ENCODE measurements at places on chromosomes 1 and 21.
A peak's percentile ranks its signal among the peaks of the same experiment; 100 is the strongest.

DNA sequence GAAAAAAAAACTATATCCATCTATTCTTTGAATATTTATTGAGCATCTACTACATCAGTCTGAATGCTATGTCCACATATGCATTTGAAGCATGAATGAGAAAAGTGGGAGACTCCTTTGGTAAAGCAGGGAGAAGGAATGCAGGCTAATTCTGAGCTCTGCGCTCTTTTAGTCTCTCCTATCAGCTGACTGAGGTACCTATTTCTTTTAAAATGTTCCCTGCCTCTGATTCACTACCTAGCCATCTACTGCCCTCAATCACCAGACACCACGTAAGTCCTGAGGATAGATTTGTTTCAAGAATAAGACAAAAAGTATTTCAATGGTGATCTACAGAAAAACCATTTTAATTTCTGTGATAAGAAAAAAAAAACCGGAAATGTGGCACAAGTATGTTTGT is 3.8 kb upstream of the RGS13 start:
- no peak for DNase-seq

DNA sequence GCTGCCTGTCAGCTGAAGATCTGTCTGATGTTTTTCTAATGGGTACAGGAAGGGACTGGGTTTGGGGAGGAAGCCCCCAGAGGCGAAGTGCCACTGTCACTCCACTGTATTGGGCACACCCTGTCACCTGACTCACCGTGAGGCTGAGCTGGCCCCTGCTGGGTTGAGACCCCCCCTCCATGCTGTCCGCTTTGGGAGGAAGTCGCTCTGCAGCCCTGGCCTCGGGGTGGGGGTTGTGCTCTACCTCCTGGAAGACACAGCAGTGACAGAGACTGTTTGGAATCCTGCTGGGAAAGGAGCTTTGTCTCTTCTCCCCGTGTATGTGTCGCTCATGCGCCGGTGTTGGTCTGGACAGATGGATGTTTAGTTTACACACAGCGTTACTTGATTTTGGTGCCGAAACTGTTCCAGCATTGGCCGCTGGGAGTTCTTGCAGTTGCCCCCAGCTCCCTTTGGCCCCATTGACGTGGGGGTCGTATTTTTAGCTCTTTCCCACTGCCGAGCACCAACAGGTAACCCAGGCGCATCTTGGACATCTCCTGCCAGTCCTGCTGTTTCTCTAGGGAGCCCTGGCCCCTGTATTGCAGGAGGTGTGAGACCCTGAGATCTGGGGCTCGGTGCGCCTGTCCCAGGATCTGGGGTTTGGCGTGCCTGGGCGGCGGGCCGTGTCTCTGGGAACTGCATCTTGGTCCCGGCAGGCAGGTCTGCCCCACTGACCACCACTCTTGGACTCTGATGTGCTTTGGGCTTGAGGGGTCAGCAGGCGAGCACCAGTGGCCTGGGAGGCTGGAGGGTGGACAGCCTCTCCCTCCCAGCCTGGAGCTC is 30.3 kb downstream of the SLX9 start:
- no peak for DNase-seq

GRCh38 chr1:210588946-210589345 is 260.2 kb downstream of the HHAT start:
- DNase-seq, result no peak

- no peak for DNase-seq
Measured at GRCh38 chr1:58922302-58923089, 138.6 kb upstream of the JUN start.

DNA sequence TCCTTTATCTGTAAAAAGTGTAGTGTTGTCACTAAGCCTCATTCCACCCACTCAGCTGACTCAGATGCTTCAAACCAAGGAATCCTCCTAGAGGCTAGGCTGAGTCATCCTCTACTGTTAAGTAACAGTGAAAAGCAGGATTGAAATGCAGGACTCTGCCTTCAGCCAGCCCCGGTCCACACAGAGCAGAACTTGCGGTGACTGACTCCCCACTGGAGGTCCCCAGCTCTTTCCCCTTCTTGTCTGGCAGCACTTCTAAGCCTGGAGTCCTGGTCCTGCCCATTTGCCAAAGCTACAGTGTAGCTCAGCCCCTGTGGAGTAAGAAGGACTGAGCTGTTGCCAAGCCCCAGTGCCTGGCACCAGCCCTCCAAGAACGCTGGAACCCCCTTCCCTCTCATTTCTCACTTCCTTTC is 1.7 kb downstream of the RAB7B start:
- DNase-seq, result peak; percentile 62

- no peak for DNase-seq
Measured at GRCh38 chr1:26110731-26111529, 694 bp upstream of the PDIK1L start.
